ENCODE measurements at places on chromosomes 12 and 14. TPM values are rescaled to one million over a fixed set of nuclear protein-coding genes. Genes with fewer than 3 reads are reported as not detected.

ELK3 gene
- 23.1 TPM for total RNA-seq

- no peak for DNase-seq
Measured at GRCh38 chr14:76163668-76164363, 12.1 kb downstream of the GPATCH2L start.

DNA sequence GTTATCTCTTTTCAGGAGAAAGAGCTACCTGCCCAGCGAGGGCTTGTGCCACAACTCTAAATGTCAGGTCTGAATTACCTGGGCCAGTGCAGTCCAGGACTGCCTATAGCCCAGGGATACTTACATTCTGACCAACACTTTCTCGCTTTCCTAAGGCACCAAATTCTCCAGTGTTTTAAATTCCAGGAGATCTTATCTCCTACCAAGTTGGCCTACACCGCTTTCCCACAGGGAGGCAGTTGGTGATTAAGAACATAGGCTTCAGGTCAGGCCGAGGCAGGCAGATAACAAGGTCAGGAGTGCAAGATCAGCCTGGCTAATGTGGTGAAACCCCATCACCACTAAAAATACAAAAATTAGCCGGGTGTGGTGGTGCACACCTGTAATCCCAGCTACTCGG lies 41.1 kb downstream of the RPS29 start:
- no peak for DNase-seq

GRCh38 chr14:46248001-46248630 lies 403.5 kb downstream of the RPL10L start:
- DNase-seq = no peak

KRT82 gene
- not detected for total RNA-seq

- DNase-seq = no peak
Measured at GRCh38 chr12:68962877-68963855, 30.2 kb upstream of the CPM start.

DNA sequence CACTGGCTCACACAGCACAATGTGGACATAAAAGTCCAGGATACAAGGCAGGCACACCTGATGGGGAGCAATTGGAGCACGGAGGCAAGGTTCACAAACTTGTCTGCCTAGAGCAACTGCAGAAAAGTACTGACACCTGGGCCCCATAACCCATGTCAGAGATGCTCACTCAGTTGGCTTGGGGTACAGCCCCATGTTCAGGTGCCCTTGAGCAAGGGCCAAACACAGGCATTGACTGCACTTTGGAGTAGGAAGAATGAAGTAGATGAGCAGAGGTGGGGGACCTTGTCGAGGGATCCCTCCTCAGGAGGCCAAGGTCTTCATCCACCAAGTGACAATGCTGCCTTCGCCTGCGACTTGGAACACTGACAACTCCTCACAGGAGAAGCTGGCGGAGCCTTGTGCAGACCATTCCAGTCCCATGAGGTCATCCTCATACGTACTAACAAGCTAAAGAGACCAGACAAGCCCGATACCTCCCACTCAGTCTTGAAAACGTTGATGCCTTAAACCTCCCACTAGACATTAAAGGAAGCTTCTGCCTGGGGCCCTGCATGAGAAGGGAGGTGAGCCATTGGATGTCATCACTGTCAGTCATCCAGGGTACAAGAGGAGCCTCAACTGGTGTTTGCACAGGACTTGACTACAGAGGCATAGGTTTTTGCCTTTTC lies 42.5 kb upstream of the C14orf180 start:
- DNase-seq = no peak

SLC25A47 gene
- total RNA-seq = not detected

GRCh38 chr12:122366685-122367475 lies 55.6 kb downstream of the CLIP1 start:
- no peak for DNase-seq

DNA sequence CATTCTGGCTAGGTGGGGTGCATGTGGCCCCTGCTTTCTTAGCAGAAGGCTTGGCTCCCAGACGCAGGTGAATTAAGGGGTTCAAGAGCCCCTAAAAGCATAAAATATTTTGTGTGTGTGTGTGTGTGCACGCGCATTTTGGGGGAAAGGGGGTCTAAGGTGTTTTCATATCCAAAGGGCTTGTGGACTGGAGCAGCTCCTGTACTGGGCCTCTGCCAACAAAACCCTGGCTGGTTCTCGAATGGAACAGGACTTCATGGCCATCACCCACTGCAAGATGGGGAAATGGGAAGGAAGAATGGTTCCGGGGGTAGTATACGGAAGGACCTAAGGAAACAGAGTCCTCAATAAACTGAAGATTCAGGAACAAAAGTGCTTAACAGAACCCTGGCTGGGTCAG lies 3.9 kb upstream of the ATN1 start:
- no peak for DNase-seq

EFS gene
- total RNA-seq = not detected

- DNase-seq = no peak
Measured at GRCh38 chr14:52919971-52920370, 30.9 kb downstream of the FERMT2 start.

RNF212B gene
- not detected for total RNA-seq

DNA sequence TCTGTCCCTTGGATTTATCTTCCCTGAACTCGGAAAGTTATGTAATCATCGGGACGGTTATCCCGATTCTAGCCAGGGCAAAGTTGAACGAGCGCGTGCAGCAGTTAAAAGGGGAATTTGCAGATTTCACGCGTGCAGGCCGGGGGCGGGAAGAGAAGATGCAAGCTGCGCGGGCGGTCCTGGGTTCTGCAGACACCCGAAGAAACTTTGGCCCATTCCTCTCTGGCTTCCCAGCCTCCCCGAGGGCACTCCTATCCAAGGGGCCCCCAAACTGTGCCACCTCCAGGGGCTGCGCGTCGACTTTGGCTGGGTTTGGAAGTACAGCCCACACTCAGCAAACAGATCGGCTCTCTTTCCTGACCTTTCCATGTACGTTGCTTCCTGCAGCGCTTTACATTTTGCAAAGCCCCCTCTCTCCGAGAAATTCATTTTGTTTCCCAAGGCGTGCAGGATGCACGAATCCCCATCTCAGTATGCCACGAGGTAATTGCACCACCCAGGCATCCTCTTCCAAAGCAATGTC lies 941 bp upstream of the PPP1CC start:
- DNase-seq = no peak

OR4E2 gene
- total RNA-seq = 0.12 TPM

- no peak for DNase-seq
Measured at GRCh38 chr12:121893961-121894460, 5.4 kb downstream of the PSMD9 start.

TMTC1 gene
- not detected for total RNA-seq

DNA sequence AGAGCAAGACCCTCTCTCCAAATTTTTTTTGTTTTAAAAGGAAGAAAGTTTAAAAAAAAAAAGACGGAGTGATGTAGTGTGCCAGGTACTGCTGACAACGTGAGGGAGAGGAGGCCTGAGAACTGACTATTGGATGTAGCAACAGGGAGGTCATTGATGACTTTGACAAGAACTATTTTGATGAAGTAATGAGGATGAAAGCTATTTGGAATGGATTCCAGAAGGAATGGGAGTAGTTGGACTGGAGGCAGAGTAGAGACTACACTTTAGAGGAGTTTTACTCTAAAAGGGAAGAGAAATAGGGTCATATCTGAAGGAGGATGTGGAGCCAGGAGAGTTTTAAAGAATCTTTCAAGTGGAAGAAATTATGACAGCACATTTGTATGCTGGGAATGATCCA lies 27.8 kb upstream of the SLC38A2 start:
- no peak for DNase-seq

KRT72 gene
- total RNA-seq = 1.4 TPM

- DNase-seq = no peak
Measured at GRCh38 chr14:89126461-89126860, 290.6 kb downstream of the FOXN3 start.

KCNA5 gene
- not detected for total RNA-seq

DNA sequence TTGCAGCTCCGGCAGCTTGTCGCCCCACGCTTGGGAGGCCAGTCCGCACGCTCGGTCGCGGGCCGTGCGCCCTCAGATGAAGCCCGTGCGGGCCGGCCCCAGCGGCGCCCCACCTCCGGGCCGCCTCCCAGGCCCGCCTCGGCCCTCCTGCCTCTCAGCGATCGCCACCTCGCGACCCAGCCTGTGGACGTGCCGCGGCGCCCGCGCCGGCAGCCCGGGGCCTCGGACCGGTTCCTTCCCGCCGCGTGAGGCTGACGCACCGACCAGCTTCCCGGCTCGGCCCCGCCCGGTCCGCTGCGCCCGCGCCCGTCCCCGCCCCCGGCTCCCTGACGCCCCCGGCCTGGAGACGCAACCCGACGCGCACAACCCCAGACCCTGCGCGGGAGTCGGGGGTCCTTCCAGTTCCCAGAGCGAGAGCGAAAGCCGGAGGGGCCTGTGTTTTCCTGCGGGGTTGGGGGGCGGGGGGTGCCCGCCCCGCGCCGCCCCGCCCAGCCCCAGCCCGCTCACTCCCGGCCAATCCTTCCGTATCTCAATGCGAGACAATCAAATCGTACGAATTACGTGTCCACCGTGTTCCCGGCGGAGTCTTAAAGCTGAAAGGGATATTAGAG lies at the start of gene ERO1A:
ERO1A (minus strand) TSS at position 78 of the 611 bp plus-strand sequence; CDS start at position 1, 77 bp downstream.
- DNase-seq = peak; percentile 78

DHRS4 gene
- 17.6 TPM for total RNA-seq

DNA sequence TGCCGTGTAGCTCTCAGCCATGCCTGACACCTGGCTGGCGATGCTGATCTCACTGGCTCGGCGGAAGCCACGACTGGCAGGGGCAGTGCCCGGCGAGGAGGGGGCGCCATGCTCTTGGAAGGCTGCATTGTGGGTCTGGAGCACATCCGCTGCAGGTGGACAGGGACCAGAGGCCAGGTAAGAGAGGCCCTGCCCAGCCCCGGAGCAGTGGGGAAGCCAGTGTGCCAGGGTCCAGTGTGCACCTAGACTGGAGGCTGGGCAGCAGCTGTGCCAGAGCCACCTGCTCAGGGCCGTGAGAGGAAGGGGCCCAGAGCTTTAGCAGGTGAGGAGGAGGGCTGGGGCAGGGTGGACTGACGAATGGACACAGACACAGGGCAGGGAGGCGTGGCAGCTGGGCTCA lies 10.1 kb downstream of the ARL6IP4 start:
- no peak for DNase-seq

- no peak for DNase-seq
Measured at GRCh38 chr12:87661786-87662377, 367.3 kb downstream of the C12orf50 start.

DNA sequence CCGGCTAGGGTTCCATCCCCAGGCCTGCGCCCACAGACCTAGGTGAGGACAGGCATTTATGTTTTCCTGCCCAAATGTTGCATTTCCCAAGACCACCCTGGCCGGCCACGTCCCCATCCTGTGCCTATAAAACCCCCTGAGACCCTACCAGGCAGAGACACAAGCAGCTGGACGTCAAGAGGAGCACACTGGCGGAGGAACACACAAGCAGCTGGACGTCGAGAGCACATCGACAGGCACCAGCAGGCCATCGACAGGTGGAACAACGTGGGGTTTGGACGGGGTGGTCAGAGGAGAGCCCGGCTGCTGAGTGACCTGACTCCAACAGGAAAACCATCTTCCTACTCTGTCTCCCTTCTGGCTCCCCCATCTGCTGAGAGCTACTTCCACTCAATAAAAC lies 19.6 kb upstream of the LDHB start:
- DNase-seq = no peak

DAO gene
- total RNA-seq = not detected

- DNase-seq = no peak
Measured at GRCh38 chr12:41167701-41168100, 20.4 kb upstream of the PDZRN4 start.

- DNase-seq = no peak
Measured at GRCh38 chr12:25524366-25524765, 28.7 kb downstream of the LMNTD1 start.

GLT8D2 gene
- 0.25 TPM for total RNA-seq

ANP32D gene
- total RNA-seq = not detected

DNA sequence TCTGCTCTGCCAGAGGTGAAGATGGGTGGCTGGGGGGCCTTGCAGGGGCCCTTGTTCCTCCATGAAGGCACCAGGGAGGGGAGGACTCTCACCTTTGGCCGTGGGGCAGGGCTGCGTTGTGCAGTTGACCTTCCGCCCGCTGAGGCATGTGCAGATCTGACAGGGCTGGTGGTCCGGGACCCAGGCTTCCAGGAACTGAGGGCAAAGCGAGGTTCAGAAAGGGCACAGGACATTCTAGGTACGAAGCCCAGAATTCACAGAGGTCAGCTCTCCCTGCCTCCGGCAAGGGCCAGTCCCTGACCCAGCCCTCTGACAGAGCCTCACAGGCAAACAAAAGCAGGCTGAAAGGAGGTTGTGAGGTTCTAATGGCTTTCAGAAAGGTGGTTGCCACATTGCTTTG lies 40.4 kb upstream of the ANO2 start:
- DNase-seq = no peak

DNA sequence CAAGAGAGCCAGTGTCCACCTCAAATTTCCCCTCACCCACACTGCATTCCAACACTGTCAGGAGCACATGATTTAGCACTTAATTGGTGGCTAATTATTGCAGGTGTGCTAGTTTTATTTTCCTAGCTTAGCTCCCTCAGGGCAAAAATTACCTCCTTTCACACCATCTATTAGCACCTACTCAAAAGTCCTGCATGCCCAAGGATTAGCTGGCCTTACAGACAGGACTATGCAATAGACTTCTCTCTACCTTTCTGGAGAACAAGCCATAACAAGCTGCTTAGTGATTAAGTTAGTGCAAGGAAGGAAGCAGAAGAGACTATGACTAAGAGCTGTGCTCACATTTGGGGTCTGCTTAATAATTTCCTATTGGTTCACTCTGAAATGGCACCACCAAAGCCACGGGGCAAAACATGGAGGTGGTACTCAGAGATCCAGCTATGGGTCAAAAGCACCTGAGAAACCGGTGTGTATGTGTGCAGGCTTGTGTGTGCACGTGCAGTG lies 69.5 kb downstream of the STON2 start:
- DNase-seq = no peak

PTPRR gene
- total RNA-seq = not detected

- DNase-seq = no peak
Measured at GRCh38 chr14:21098076-21098891, at the start of gene ZNF219. ZNF219 (minus strand) TSS chr14:21098655; CDS start chr14:21093591, 5,064 bp downstream.

TMEM229B gene
- total RNA-seq = 0.93 TPM
